ENCODE measurements at places on chromosomes 11 and 22. TPM values are rescaled to one million over a fixed set of nuclear protein-coding genes. Genes with fewer than 3 reads are reported as not detected.
A peak's percentile ranks its signal among the peaks of the same experiment; 100 is the strongest.

DNA sequence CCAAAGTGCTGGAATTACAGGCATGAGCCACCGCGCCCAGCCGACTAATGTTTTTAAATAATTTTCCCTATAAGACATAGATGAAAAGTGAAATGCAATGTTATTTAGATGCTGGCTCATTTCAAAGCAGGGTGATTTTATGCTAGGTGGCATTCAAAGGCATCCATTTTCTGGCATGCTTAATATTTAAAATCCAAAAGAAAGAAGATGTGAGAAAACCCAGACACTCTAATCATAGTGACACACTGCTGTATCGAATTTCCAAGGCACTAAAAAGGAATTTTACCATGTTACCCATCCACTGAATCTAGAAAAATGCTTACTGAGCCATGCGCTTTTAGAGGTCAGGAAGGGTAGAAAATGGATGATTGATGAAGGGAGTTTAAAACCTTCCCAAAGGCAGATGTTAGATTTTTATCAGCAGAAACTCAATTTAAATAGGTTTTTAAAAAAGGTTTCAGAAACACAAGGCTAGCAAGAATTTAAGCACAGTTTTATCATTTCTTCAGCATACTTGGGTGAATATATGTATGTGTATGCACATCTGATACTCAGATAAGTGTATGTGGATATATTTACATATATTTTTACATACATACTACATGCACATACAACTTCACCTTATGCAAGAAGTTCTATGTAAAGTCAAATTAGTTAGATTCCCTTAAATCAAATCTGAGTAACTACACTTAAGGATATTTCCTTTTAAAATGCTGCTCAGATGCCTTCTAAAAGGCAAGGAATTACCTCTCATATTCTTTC, 24.1 kb upstream of the CCDC89 start:
- DNase-seq = no peak

GRCh38 chr11:35523331-35523768, 2.1 kb downstream of the PAMR1 start:
- peak; percentile 62 for DNase-seq

OR5M10 gene
- not detected for polyA plus RNA-seq

- no peak for DNase-seq
These were observed 6.0 kb downstream of the ACO2 start for GRCh38 chr22:41474872-41475451.

OR51Q1 gene
- not detected for polyA plus RNA-seq

- DNase-seq = no peak
These were observed 1060.8 kb downstream of the OPCML start for GRCh38 chr11:132471466-132471865.

MMP1 gene
- 166 TPM for polyA plus RNA-seq

- no peak for DNase-seq
These were observed 196.3 kb downstream of the BUD13 start for GRCh38 chr11:116576526-116576925.

GRCh38 chr11:111637885-111638284, 35.6 kb downstream of the SIK2 start:
- no peak for DNase-seq

GRCh38 chr22:28241656-28242290, 322.7 kb upstream of the PITPNB start:
- DNase-seq = no peak

DNA sequence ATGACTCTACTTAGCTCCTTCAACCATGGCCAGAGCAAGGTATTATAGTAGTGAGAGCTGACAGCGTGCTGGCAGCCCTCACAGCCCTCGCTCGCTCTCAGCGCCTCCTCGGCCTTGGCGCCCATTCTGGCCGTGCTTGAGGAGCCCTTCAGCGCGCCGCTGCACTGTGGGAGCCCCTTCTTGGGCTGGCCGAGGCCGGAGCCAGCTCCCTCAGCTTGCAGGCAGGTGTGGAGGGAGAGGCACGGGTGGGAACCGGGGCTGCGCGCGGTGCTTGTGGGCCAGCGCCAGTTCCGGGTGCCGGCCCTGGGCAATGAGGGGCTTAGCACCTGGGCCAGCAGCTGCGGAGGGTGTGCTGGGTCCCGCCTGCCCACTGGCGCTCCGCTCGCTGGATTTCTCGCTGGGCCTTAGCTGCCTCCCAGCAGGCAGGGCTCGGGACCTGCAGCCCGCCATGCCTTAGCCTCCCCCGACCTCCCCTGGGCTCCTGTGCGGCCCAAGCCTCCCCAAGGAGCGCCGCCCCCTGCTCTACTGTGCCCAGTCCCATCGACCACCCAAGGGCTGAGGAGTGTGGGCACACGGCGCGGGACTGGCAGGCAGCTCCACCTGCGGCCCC, 63.1 kb downstream of the SPATA19 start:
- DNase-seq = no peak

DNA sequence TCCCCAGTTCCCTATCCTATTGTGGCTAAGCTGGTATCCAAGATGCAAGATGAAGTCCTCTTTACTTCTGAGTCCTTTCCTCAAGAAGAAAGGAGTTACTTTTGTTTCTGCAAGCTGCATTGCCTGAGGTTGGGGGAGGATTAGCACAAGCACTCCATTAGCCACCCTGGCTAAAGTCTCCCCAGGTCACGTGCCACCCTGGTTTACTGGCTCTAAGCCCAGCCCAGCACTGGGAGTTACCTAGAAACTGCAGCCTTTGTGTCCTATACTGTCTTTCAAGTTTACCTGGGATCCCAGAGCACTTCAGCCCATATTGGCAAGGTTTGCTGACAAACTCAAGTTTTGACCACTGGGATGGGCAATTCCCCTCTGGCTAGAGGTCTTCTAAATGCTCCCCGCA, 78.4 kb upstream of the DBX1 start:
- DNase-seq = no peak

CSRP3 gene
- not detected for polyA plus RNA-seq

GRCh38 chr22:30121960-30122359, 41.7 kb downstream of the HORMAD2 start:
- no peak for DNase-seq

DNA sequence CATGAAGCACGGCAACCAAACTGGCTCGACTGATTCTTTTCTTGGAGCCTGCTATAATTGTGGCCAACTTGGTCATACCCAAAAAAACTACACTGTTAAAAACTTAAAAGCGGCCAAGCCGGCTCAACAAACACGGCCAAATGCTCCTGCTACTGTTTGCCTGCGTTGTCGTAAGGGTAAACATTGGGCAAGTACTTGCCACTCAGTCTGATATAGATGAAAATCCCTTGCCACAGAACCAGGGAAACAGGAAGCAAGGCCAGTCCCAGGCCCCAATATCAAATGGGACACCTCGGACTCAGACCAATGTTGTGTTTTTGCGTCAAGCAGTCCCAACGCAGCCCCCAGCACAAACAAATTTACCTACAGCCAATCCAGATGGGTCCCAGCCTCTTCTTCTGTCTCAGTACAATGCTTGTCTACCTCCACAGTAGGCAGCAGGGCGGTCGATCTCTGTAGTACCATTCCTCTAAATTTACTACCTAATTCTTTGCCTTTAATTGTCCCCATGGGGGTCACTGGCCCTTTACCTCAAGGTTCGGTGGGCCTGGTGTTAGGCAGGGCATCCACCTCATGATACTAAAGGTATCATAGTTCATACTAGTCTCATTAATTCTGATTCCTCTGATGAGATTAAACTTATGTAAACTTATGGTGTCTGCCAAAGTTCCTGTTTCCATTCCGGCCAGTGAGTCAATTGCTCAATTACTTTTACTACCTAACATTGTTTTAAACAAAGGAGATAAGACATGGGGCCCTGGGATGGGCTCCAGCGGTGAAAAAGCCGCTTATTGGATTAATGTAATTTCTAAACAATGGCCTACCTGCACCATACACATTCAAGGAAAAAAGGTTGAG, 3.7 kb upstream of the COMT start:
- peak; percentile 35 for DNase-seq

FGF4 gene
- not detected for polyA plus RNA-seq

DNA sequence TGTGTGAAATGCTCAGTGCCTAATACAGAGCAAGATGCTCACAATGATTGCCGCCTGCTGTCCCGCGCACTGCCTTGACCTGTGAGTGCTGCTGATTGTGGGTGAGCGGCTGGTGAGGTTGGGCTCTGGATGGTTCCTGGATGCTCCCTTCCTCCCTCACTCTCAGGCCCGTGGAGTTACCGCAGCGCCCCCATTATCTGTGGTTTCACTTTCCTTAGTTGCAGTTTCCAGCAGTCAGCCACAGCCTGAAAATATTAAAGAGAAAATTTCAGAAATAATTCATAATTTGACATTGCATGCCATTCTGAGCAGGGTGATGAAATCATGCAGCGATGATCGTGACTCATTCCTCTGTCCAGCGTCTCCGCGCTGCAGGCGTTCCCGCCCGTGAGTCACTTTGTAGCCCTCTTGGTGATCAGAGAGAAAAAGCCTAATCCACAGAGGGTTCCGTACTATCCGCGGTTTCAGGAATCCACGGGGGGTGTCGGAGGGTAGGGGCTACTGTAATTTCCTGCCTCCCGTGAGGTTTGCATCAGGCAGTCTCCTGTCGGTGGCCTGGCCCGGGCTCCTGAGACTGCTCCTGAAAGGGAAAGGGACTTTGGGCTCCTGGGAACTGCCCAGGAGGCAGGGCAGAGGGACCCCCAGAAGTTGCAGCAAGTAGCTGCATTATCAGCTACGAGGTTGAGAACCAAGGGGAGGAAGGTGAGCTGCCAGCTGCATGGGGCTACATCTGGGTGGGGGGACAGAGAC, 10.6 kb downstream of the RPL3 start:
- peak; percentile 96 for DNase-seq

- DNase-seq = no peak
These were observed 45.2 kb downstream of the GRIK4 start for GRCh38 chr11:120556797-120557196.

DNA sequence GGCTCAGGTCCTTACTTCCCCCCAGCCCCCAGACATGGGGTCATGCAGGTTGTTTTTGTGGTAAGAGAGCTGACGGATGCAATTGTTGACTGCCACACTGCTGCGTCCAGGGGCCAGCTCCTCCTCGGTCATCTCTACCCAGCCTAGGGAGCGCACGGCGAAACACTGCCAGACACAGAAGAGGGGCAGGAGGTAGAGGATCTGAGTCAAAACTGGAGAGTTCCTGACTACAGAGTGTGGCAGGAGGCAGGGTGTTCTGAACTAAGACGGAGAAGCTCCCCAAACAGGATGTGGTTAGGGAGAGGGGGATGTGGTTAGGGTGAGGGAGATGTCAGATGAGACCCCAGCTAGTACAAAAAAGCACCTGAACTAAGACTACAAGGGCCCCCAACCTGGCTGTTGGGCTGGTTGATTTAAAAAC, 12.3 kb downstream of the SMPD1 start:
- DNase-seq = peak; percentile 39

DNA sequence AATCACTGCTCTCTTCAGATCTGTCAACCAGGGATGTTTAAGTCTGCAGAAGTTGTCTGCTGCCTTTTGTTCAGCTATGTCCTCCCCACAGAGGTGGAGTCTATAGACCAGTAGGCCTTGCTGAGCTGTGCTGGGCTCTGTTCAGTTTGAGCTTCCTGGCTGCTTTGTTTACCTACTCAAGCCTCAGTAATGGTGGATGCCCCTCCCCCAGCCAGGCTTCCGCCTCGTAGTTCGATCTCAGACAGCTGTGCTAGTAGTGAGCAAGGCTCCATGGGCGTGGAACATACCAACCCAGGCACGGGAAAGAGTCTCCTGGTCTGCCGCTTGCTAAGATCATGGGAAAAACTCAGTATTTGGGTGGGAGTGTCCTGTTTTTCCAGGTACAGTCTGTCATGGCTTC, 27.6 kb upstream of the CASP12 start:
- DNase-seq = no peak

DCDC1 gene
- not detected for polyA plus RNA-seq

TIMM10 gene
- 135 TPM for polyA plus RNA-seq

GAL3ST1 gene
- not detected for polyA plus RNA-seq

CCDC117 gene
- 5.9 TPM for polyA plus RNA-seq

DNA sequence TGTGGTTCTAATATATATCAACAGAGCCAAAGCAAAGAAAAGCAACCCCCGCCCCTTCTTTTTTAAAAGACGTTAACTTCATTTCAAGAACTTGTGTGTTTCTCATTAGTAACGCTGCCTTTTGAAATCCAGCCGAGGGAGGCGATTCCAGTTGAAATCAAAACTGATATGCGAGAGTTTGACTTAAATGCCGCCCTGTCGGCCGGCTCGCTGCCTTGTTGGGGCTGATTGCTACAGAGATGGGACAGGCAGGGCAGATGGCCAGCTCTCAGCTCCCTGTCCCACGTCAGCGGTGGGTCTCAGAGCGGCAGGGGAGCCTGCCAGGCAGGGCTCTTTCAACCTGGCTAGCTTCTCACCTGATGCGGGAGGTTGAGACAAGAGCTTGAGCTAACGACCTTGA, 51.9 kb upstream of the ALX4 start:
- no peak for DNase-seq

DDIAS gene
- 4.3 TPM for polyA plus RNA-seq

DNA sequence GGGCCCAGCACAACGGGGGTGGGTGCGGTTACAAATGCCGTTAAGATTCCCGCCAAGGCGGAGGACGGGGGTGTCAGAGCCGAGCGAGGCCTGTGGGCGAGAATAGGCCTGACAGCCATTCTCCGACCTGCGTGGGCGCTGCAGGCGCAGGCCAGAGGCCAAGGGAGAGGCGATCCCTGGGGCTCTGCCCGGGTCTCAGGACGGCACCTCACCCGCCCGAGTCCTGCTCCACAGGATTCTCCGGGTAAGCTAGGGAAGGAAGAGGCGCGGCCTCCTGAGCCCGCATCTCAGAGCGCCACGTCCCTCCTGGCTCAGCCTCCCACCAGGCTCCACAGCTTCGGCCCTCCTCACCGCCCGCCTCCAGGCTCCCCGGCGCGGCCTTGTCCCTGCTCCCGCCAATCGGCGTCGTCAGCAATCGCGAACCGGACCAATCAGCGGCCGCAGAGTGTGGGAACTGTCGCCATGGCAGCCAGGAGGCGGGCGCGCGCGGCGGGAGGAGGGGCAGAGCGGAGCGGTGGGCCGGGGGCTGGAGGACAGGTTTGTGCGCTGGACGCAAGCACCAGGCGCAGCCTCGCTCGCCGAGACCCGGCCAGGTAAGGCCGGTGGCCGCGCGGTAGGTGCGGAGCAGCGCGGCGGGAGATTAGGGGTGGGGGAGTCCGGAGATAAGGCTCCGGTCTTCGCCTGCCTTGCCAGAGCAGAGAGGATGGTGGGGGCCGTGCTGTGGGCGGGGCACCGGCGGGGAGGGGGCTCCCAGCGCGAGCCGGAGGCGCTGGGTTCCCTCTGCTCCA, at the start of gene NUCB2:
NUCB2 (plus strand) TSS at position 504 of the 788 bp plus-strand sequence. CDS start 18,585 bp downstream, outside the sequence.
- peak; percentile 93 for DNase-seq

Measured in IMR-90 (cell line).